Activated CD4-positive, alpha-beta T cell treated with anti-CD3 and anti-CD28 coated beads, Interleukin-2, amount 50 U/mL, for 16 hours (primary cell): ENCODE measurements at places on chromosomes 7 and 10.

- DNase-seq, result no peak
Observed at GRCh38 chr7:80858141-80858903, 60.5 kb downstream of the SEMA3C start.

GRCh38 chr10:76210211-76210610 lies 778.8 kb downstream of the LRMDA start:
- no peak for DNase-seq

DNA sequence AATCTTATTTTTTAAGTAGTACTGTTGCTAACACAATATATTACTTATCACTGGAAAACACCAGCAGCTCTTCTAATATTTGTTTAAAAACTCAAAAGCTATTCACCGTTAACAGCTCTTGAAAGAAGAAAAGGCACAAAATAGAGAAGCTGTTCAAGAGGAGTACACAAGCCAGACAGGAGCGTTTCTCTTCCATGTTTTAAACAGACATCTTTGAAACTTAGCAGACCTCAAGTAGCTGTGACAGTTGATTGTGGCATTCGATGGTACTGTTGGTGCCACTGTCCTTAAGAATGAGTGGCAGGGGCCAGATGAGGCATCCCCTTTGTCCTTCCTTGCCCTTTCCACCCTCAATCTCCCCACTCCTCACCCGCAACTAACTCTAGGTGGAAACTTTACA lies 81.6 kb upstream of the PRR15 start:
- no peak for DNase-seq

DNA sequence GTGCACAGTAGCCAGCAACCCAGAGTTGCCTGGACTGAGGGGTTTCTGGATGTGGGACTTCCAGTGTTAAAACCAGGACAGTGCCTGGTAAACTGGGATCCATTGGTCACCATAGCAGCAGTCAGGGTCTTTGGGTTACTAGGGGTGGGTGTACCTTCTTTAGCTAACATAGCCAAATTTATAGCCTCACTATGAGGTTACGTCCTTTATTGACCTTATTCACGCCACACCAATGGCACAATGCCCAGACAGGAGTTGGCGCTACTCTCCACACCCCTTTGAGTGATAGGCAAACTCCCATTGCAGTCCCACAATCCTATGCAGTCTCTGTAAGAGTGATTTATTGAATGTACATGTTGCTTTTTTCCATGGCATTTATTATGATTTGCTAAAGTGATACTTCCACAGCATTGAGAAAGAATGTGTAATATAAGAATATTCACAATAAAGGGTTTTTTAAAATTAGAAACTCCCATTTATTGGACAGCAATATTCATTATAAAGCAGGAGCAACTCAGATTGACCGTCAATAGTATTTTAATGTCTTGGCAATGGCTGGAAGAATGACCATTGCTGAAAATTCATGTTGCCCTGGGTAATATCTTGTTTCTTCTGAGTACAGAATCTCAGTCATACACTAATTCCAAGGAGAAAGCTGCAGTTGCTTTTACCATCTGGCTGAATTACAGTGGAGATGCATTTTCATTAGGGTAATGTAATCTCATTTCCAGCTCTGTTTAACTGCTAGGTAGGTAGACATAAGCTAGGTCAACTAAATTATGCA lies 26.1 kb downstream of the IFIT5 start:
- DNase-seq, result no peak

DNA sequence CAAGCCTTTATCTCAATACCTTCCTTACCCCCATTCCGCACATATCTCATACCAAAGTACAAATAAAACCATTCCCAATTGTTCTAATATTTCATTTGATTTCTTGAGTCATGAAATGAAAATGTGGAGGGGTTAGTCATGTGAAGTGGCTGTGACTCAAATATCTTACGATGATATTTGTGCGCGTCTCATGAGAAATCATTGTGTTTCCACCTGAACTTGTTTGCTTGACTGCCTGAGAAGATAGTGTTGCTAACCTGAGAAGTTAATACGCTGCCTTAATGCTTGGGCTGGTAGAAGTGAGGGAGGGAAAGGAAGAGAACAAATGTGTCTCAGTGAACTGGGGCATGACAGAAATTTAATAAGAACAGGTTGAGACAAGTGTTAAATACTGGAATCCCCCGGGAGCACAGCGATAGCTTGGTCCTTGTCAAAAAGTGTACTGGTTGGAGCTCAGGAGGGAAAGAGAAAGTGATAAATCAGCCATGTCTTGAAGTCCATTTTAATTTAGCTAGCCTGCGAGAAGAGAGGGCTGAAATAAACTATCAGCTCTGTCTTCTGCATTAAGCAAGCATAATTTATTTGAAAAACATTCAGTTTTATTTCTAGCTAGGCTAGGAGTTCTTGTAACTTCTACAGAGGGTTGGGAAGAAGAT lies 7.2 kb upstream of the EPHA1 start:
- no peak for DNase-seq

DNA sequence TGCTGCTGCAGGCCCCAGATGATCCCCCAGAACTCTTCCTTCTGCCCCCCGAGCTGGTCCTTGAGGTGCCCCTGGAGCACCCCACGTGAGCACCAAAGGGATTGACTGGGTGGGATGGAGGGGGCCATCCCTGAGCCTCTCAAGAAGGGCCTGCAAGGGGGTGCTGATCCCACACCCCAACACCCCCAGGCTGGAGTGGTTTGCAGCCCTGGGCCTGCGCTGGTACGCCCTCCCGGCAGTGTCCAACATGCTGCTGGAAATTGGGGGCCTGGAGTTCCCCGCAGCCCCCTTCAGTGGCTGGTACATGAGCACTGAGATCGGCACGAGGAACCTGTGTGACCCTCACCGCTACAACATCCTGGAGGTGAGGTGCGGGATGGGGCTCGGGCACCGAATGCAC lies 8.2 kb downstream of the NOS3 start:
- DNase-seq, result no peak

- no peak for DNase-seq
Observed at GRCh38 chr10:59997827-59998525, 91.6 kb upstream of the CCDC6 start.

- no peak for DNase-seq
Observed at GRCh38 chr7:128812514-128813168, 17.6 kb upstream of the FLNC start.

- DNase-seq, result no peak
Observed at GRCh38 chr10:3535001-3535400, 250.0 kb downstream of the KLF6 start.

- no peak for DNase-seq
Observed at GRCh38 chr10:15313843-15314242, 57.2 kb downstream of the FAM171A1 start.

- DNase-seq, result no peak
Observed at GRCh38 chr7:138164804-138165203, 88.5 kb downstream of the AKR1D1 start.

DNA sequence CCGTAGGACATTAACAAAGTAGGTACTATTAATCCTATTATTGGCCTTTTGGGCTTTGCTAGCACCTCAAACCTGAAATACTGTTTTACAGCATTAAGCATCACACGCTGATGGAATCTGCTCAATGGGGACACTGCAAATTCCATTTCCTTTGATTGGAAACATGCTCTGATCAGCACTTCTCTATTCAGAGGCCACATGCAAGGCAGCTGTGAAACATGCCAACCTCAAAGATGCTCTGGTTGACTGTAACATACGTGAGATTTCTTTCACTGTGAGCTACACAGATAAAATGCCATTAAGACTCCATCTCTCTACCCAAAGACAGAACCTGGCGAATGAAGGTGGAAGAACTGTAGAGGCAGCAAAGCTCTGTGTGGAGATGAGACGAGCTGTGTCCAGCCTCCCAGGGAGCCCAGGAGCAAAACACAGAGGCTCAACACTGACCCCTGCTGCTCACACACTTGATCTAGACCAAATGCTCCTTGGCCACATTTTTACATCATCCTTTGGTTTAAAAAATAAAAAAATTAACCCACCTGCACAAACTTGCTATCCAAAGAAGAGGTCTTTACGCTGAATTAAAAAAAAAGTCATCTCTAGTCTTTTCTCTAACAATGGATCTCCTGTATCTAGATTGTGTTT lies 8.0 kb downstream of the RSU1 start:
- peak; percentile 58 for DNase-seq

DNA sequence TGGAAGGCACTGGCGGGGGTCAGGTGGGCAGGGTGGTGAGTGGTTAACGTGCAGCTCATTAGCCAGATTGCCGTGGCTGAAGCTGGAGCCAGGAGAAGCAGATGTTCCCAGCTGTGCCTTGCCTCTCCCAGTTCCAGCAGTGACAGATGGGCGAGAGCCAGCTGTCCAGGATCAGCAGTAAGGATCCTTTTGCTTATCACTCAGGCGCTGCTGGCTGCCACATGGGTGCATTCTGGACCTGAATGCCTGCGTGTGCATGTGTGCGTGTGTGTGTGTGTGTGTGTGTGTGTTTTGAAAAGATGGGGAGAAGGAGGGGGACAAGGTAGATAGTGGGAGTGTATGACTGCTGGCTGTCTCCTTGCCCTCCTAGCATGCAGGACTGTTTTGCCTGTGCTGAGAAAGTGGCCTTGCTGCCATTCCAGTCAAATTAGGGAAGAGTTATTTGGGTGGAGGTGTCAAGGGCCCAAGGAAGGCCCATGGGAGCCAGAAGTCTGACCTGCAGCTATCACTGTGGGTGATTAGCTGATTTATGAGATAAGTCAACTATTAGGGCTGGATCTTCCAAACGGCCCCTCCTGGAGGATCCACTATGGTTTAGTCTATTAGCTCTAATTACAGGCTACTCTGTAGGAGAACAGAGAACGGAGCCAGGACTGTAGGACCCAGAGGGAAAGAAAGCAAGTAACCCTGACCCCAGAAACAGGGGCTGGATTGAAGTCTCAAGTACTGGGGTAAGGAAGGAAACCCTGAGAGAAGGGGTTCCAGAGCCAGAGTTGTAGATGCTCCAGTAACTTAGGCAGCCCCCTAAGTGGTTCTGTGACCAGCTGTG lies 3.3 kb downstream of the EPHA1 start:
- DNase-seq, result no peak

- no peak for DNase-seq
Observed at GRCh38 chr7:92680442-92680841, 90.3 kb upstream of the FAM133B start.

DNA sequence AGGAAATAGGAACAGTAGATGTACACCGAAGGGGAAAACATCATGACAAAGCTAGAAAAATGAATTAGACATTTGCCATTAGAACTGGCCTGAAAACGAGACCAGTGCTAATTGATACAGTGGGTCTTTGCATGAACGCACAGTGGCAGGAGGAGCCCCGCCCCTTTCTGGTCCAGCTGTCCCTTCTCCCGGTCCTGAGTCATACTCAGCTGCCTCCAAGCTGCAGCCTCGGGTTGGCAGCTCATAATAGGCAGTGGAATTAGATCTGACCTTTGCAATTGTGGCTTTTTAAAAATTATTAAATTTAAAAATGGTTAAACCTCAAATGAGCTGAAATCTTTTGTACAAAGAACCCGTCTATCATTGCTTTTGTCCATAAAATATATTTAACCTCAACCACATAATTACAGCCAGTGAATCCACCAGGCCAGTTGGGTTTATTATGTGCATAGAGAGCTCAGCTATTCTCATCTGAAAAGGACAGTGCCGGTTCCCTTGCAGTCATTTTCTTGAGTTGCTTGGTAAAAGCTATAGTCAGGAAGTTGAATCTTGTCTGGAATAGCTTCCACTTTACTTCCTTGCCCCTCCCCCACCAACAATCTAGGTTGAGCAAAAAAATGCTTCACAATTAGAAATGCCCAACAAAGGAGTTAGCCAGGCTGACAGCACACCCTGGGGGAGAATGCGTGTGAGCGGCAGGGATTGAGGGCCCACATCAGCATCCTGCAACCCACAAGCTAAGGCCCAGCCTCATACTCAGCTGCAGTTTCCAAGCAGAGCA lies 147.1 kb downstream of the BUB3 start:
- no peak for DNase-seq
